ENCODE measurements at places on chromosomes 3 and 15.

GRCh38 chr3:64977308-64978100 lies 289.7 kb upstream of the ADAMTS9 start:
- no peak overlapping the region for H3K4me3 ChIP-seq
- peaks cover 4% of the 10 kb centered on the region for H3K27me3 ChIP-seq
- H3K4me1 ChIP-seq: peaks cover 9% of the 10 kb centered on the region
- no peaks in the 10 kb centered on the region for H3K36me3 ChIP-seq

DNA sequence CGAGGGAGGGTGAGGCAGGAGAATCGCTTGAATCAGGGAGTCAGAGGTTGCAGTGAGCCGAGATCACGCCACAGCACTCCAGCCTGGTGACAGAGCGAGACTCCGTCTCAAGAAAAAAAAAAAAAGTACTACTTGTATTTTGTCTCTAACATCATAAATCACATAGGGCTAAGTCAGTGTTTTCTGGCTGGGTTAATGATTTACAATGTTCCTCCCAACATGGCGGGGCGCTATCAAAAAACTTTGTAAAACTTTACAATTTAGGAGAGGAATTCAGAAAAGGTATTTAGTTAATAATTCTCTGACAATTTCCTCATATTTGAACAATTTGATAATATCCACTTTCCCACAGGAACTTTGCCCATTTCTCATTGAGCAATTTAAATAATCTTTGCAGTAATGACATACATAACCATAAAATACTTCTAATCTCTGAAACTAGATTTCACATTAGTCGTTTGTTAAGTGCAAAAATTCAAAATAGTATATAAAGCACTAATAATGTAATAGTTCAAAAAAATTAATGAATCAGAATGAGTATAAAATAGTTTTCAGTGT lies 26.6 kb upstream of the B3GNT5 start:
- no peaks in the 10 kb centered on the region for H3K27me3 ChIP-seq
- H3K36me3 ChIP-seq: no peaks in the 10 kb centered on the region
- H3K4me1 ChIP-seq: no peaks in the 10 kb centered on the region
- H3K4me3 ChIP-seq: no peak overlapping the region

DNA sequence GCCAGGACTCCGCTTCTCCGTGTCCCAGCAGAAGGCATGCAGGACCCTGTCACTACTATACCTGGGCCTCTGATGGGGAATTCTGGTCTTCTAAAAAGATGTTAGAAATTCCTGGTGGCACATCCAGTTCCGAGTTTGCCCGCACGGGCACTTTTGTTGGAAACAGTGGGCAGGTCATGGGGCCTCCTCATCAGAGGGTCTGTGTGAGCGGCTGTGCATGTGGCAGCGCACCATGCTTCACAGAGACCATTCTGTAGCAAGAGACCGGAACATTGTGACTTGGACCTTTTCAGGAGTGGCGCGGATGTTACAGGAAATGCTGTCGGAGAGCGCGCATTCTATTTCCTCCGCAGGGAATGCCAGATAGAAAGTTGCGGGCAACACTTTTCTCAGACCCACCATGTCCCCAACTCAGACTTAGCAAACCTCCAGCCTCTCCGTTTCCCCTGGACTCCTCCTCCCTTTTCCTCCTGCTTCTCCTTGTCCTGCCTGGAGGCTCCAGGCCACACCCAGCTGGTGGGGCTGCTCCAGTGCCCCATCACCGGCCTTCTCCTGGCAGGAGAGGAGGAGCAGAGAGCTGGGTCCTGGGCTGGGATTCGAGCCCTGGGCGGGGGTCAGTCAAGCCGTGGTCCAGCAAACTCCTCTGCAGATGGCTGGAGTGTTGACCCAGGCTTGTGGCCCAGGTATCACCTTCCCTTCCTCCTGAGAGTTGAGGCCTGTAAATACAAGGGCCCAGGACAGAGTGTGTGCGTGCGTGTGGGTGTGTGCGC lies 46.6 kb downstream of the KLF13 start:
- DNase-seq: no peak
- peaks cover 19% of the 10 kb centered on the region for H3K27me3 ChIP-seq
- peak overlapping the region; percentile 42 for H3K4me3 ChIP-seq

DNA sequence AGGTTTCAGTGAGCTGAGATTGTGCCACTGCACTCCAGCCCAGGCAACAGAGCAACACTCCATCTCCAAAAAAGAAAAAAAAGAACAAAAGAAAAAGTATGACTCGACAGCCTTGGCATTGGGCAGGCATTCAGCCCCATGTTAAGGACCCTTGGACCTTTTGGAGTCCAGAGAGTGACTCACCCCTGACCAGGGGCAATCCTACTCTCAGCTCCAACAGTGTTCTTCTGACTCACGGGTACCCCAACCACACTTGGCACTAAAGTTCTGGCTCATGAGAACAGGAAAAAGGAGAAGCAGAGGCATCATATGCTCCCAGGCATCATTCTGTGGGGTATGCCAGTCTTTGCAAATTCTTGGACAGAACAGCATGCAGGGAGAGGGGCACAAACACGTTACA lies 252.4 kb upstream of the HES1 start:
- peaks cover 19% of the 10 kb centered on the region for H3K4me1 ChIP-seq
- H3K27me3 ChIP-seq: peaks cover 10% of the 10 kb centered on the region
- H3K36me3 ChIP-seq: no peaks in the 10 kb centered on the region
- no peak overlapping the region for H3K27ac ChIP-seq
- H3K4me3 ChIP-seq: no peak overlapping the region

DNA sequence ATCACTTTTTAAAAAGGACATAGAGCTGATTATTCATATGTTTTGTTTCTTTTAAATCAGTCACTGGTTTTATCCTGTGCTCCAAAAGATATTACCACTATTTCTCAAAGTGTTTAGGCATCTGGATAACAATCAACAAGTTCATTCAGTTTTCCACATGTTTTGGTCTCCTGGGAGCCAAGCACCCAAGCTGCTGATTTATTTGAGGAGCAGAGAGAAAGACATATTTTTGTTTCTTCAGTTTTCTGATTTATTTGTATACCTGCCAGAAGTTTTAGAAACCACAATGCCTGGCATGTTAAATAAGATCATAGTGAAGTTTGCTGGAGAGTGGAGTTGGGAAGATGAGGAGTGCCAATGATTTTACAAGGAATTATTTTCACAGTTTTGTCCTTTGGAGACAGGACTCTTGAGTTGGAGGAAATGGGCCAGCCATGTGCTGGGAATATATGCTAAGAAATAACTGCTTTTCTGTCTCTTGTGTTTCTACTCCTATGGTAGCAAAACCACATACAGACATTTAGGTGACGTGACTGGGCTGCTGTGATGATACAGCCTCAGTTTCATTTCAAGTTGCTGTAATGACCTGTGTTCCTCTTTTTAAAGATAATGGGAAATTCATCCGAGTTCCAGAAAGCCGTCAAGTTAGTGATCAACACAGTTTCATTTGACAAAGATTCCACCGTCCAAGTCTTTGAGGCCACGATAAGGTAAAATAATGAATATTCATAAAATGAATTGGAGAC lies 11.7 kb downstream of the EDEM1 start:
- H3K36me3 ChIP-seq: peaks cover 20% of the 10 kb centered on the region
- no peak overlapping the region for H3K4me3 ChIP-seq
- H3K27ac ChIP-seq: no peak overlapping the region
- no peak for DNase-seq
- peaks cover 1% of the 10 kb centered on the region for H3K27me3 ChIP-seq
- H3K4me1 ChIP-seq: peaks cover 13% of the 10 kb centered on the region

- H3K4me1 ChIP-seq: peaks cover 4% of the 10 kb centered on the region
- no peak overlapping the region for H3K27ac ChIP-seq
- H3K36me3 ChIP-seq: no peaks in the 10 kb centered on the region
- H3K4me3 ChIP-seq: no peak overlapping the region
- DNase-seq: no peak
- H3K27me3 ChIP-seq: no peaks in the 10 kb centered on the region
Observed at GRCh38 chr3:182618981-182619591, 174.2 kb upstream of the ATP11B start.

DNA sequence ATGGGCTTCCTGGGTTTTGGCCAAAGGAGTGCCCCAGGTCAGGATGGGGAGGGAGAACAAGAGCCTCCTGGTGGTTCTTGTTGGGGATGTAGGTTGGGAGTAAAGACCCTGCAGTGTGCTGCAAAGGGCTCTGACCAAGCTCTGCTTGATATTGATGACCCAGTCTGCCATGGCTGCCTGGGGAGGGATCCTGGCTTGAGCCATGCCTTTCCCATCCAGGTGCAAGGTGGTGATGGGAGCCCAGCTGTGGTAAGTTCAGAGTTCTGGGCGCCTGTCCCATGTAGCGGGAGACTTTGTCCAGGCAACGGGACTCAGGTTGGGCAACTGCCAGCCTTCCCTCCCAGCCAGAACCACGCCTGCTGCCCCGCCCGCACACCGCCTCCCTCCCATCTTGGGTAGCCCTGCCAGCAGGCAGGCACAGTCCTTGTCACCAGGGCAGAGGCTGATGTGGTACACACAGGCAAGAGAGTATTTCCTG lies 2.6 kb downstream of the GNAI2 start:
- H3K27me3 ChIP-seq: peaks cover 26% of the 10 kb centered on the region
- DNase-seq: no peak
- H3K4me3 ChIP-seq: peak overlapping the region; percentile 100
- peak overlapping the region; percentile 90 for H3K27ac ChIP-seq

GRCh38 chr3:5016211-5017161 lies 37.2 kb downstream of the BHLHE40 start:
- no peaks in the 10 kb centered on the region for H3K36me3 ChIP-seq
- DNase-seq: no peak
- H3K4me1 ChIP-seq: peaks cover 42% of the 10 kb centered on the region

DNA sequence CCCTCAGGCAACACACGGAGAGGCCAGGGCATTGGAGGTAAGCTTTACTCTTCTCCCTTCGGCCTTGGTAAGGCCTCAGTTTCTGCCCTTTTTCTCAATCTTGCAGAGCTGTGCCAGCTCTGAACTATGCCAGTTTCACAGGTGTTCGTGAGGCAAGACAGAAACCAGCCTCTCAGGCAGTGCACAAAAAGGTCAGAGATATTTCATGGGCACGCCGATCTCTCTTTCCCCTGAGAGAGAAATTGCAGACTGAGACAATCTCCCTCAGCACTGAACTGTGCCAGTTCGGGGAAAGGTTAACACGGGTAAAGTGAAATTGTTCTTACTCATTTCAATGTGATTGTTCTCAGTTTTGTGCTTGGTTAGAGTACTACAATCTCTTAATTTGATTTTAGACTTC lies 88.5 kb downstream of the GMNC start:
- no peak overlapping the region for H3K27ac ChIP-seq
- no peaks in the 10 kb centered on the region for H3K4me1 ChIP-seq
- H3K27me3 ChIP-seq: no peaks in the 10 kb centered on the region
- H3K4me3 ChIP-seq: no peak overlapping the region
- no peaks in the 10 kb centered on the region for H3K36me3 ChIP-seq

DNA sequence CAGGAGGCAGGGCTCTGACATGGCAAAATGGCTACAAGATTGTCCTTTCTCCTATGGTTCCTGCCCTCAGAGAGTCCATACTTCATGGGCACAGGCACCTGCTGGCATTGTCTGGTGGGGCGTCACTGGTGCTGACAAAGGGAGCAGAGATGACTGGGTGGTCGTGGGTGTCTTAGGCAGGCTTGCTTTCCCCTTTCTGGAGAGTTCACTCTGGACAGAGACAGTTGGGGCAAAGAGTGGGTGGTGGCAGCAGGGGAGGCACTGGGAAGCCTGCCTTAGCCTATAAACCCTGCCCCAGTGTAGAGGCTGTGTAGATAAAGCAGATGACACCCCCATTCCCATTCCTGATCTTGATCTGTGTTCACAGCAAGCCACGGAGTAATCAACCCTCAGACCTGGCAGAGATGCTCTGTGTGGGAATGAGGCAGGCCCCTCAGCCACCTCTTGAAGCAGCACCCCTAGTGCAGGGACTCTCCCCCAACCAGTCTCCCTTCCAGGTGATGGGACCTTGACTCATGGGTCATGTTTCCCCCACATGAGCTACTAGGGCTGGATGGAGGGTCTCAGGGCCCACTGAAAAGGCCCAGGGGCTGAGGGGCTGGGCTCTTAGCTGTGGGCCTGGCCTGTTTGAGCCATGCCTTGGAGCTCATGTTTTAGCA lies 20.7 kb upstream of the DOCK3 start:
- peaks cover 13% of the 10 kb centered on the region for H3K27me3 ChIP-seq
- no peaks in the 10 kb centered on the region for H3K4me1 ChIP-seq
- H3K4me3 ChIP-seq: no peak overlapping the region
- no peaks in the 10 kb centered on the region for H3K36me3 ChIP-seq
- DNase-seq: no peak
- H3K27ac ChIP-seq: no peak overlapping the region

DNA sequence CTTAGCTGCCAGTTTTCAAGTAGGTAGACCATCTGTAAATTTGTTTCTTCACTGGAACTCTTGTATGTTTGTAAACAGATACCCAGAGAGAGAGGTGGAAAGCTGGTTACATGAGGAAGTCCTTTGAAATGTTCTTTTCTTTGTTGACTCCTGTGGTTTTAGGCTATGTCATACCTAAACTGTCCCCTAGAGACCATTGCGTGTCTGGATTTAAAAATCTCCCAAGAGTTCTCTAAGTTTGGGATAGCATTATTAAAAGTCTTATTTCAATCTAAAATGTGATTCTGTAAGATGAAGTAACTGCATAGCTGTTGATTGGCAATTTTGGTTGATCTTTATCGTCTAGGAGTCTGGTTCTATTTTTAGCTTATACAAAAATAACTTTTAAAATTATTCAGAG lies 127.2 kb downstream of the GHSR start:
- H3K27me3 ChIP-seq: peaks cover 25% of the 10 kb centered on the region
- no peak overlapping the region for H3K4me3 ChIP-seq
- H3K36me3 ChIP-seq: peaks cover 66% of the 10 kb centered on the region
- peaks cover 25% of the 10 kb centered on the region for H3K4me1 ChIP-seq

- peaks cover 7% of the 10 kb centered on the region for H3K36me3 ChIP-seq
- H3K4me1 ChIP-seq: peaks cover 3% of the 10 kb centered on the region
- no peak for DNase-seq
- no peak overlapping the region for H3K27ac ChIP-seq
- H3K4me3 ChIP-seq: no peak overlapping the region
Observed at GRCh38 chr15:60729850-60730458, 251.0 kb upstream of the ICE2 start.

GRCh38 chr3:54134713-54135112 lies 12.4 kb downstream of the CACNA2D3 start:
- no peak overlapping the region for H3K27ac ChIP-seq
- H3K4me1 ChIP-seq: no peaks in the 10 kb centered on the region
- H3K36me3 ChIP-seq: no peaks in the 10 kb centered on the region
- H3K27me3 ChIP-seq: no peaks in the 10 kb centered on the region
- DNase-seq: no peak

DNA sequence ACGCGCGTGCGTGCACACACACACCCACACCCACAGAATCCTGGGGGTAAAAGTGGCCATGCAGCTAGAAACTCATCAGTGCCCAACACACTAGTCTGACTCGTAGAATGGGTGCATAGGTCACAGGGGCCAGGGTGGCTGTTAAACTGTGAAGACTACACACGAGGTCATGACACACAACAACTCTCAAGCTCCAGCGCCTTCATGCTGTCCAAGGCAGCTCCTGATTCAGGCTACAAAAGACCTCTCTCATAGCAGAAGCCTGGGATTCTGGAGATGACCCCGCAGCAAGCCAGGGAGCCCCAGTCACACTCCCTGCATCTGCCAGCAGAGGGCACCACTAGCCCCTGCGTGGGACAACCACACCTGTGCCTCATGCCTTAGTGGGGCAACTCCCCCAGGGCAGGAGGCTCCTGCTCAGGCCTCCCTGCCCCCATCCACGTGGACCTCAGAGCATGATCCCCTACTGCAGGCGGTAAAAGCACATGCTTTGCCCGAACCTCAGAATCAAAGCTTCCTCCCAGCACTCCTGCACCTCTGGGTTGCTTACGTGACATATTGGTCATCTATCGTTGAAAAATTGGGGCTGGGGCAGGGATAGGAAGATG lies 93.1 kb downstream of the LRIG1 start:
- peak; percentile 83 for DNase-seq
- peaks cover 8% of the 10 kb centered on the region for H3K27me3 ChIP-seq
- no peak overlapping the region for H3K4me3 ChIP-seq
- no peak overlapping the region for H3K27ac ChIP-seq

- H3K36me3 ChIP-seq: no peaks in the 10 kb centered on the region
- no peak overlapping the region for H3K27ac ChIP-seq
- H3K4me1 ChIP-seq: peaks cover 7% of the 10 kb centered on the region
- no peak overlapping the region for H3K4me3 ChIP-seq
- H3K27me3 ChIP-seq: peaks cover 5% of the 10 kb centered on the region
Observed at GRCh38 chr15:78193731-78194567, 40.4 kb downstream of the ACSBG1 start.

All from endothelial cell (in vitro differentiated cells).